ENCODE measurements at places on chromosomes 2 and 18.
A peak's percentile ranks its signal among the peaks of the same experiment; 100 is the strongest.

GRCh38 chr2:162316590-162316989 is 1.9 kb downstream of the IFIH1 start:
- no peak for DNase-seq

DNA sequence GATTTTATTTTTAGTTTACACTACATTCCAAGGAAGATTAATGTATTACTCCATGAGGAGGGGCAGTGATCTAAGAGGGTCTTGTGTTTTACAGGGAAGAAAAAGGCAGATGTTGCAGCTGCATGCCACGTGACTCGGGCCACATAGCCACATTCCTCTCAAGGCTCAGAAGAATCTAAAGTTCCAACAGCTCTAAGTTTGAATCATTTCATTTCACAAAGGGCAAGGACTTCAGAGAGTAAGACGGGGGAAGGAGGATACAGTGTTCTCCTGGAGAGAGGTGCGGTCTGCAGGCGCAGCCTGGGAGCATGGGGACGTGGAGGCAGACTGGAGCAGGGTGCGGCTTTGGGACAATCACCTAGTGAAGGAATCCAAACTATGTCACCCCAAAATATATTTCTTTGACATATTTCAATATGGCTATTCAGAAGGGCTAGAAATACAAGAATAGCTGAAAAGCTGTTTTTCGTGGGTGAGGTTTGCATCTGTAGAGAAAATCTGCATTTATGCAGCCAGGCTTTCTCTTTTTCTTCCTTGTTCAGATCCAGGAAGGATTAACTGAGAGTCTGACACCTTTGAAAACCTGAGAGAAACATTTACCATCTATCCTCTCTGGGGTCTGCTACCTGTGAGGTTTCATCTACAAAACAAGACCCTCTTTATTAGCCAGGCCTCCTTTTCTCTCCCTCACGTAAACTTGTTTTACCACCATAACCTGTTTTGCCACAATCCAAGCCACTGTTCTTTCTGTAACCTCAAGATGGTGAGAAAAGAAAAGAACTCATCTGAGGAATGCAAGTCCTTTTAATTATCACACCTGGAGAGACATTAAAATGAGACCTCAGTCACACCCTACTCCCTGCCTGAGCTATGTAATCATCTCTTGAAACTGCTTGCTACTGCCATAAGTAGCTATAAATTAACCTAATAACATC is 165.1 kb upstream of the NDUFV2 start:
- peak; percentile 62 for DNase-seq

DNA sequence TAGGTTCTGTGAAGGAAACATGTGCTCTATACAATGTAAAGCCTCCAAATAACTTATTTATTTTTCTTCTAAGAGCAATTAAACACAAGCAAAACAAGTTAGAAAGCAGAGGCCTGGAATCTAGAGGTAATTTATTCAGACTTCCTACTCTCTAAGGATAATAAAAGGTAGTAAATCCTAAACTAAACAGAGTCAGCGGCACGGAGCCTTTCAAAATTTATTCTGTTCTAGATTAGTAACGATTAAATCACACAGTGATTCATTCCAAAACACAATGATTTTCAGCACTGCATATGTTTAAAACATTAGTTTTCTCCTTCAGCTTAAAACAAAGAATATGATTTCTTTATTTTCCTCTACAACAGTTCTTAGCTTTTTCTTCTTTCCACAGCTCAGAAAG is 160.9 kb downstream of the FBXO15 start:
- peak; percentile 3 for DNase-seq

DNA sequence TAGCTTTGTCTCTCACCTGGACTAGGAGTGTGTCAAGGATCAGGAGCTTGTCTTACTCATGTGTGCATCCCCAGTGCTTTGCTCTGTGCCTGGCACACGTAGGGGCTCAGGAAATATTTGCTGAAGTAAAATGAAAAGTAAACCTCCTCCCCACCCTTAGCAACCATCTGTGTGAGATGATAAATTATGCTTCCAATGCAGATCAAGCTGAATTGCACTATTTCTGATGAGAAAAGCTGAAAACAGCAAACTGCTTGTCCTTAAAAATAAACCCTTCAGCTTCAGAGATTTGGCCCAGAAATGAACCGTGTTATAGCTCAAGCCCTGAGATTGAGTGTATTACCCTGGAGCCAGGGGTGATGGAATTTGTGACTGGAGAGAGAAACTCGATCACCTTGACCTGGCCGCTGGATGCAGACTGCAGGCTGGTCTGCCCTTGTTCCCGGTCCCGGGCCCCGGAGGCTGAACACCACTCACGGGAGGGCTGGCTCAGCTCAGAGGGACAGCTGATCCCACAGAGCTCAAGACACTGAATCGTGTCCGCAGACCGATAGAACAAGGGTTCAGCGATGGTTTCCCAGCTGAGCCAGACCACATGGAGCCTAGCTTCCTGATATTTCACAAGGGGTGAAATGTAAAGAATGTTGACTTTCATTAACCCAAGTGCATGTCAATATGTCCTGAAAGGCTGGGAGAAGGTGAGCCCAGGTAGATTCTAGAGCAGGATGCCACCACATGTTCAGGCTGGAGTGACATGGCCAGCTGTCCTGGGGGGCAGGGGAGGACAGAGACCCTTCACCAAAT is 50.5 kb downstream of the DDX1 start:
- DNase-seq, result no peak

- DNase-seq, result peak; percentile 99
These were observed 284.5 kb downstream of the PRKCE start for GRCh38 chr2:45935791-45936622.

- no peak for DNase-seq
These were observed 62.5 kb upstream of the ACAA2 start for GRCh38 chr18:49875783-49876182.

GRCh38 chr2:88671786-88672427 is 19.6 kb upstream of the RPIA start:
- DNase-seq, result peak; percentile 64

GRCh38 chr2:198055716-198056115 is 251.3 kb downstream of the PLCL1 start:
- no peak for DNase-seq

GRCh38 chr2:122421775-122422174 is 666.3 kb downstream of the TSN start:
- no peak for DNase-seq

GRCh38 chr2:85085563-85085962 is 47.6 kb upstream of the TCF7L1 start:
- no peak for DNase-seq

- peak; percentile 75 for DNase-seq
These were observed 24.2 kb downstream of the PLCL1 start for GRCh38 chr2:197828464-197829135.

DNA sequence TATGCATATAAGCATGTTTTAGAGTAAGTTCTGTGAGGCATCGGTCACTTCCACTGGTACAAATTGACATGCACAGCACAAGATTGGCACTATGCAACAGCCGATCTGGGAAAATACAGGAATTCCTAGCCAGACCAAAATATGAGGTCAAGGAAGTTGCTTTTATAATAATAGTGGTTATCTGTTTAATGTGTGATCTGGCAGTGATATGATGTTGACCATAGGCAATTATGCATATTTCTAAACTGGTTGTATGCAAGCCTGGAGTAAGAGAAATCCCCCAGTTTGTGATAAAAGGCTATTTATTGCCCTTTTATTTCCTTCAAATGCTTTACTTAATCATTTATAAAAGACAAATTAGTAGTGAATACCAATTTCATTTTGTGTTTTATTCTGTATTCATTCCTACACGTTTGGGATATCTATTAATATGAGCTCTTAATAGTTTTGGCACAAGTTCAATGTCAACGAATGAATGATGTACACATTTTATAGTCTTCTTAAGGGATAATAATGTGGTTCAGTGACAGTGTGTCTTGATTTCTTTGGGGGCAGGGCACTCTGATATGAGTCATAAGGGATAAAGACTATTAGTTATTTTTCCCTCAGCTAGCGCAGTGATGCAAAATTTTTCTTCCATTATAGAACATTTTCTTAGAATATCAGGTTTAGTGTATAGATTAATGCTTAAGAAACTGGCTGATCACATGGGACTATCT is 34.7 kb upstream of the ZEB2 start:
- DNase-seq, result no peak

- peak; percentile 1 for DNase-seq
These were observed 221.3 kb upstream of the RAB6C start for GRCh38 chr2:129757915-129758783.

DNA sequence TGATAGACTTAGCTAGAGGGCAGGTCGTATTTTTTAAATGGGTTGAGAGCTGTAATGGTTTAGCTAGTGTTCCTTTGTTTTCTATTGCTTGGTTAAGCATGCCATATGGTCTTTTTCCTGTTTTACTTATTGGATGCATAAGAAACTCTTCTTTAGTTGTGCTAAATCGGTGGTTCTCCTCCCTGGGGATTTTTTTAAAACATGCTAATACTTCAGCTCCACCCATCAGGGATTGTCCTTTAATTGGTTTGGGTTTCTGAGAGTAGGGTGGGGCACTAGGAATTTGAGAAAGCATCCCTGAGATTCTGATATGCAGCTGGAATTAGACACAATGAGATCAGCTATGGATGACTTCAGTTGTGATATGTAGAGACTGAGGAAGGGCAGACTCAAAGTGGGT is 497.2 kb downstream of the THSD7B start:
- no peak for DNase-seq

GRCh38 chr18:34650121-34650545 is 60.0 kb upstream of the DTNA start:
- peak; percentile 73 for DNase-seq

DNA sequence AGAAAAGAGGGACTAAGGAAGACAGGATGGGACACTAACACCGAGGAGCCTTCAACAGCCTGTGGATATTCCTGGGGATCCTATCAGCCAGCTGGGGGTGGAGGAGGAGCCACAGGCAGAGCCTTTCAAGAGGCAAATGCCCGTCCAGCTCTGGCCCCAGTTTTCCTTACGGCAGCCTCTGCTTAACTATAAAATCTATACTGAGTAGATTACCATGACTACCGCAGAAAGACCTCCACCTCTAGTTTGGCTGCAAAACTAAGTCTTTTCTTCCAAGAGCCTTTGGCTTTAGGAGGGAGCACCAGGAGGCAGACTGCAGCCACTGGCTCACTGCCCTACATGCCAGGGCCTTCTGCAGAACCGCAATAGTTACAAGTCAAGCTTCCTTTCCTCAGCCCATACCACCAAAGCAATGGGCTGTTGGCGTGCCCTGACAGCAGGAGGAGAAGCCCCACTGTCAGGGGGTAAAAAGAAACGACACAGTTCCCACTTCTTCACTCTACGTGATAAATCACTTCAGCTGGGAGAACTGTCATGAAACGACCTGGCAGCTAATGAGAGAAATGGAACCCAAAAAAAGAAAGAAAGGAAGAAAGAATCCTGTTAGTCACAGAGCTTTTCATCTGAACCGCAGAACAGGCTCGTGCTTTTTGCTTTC is 25.1 kb upstream of the CREB1 start:
- DNase-seq, result peak; percentile 91

GRCh38 chr2:177239053-177239452 is 25.5 kb downstream of the NFE2L2 start:
- no peak for DNase-seq

DNA sequence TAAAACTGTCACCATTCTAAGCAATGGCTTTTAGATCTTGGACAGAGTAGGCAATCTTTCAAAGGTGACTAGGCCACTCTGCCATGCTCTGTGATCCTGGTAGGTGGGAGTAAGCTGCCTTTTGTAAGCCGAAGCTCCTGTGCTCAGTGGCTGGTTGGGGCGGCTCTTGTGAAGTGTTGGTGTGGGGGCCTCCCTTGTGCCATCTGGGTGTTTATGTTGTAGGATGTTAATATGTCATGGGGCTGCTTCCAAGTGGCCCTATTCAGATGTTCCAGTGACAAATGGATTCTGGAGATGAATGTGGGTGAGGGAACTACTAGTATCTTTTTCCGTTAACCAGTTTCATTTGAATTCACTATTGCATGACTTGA is 116.8 kb upstream of the SPRED2 start:
- no peak for DNase-seq

- peak; percentile 37 for DNase-seq
These were observed 1242.4 kb upstream of the ACVR2A start for GRCh38 chr2:146602383-146602782.

DNA sequence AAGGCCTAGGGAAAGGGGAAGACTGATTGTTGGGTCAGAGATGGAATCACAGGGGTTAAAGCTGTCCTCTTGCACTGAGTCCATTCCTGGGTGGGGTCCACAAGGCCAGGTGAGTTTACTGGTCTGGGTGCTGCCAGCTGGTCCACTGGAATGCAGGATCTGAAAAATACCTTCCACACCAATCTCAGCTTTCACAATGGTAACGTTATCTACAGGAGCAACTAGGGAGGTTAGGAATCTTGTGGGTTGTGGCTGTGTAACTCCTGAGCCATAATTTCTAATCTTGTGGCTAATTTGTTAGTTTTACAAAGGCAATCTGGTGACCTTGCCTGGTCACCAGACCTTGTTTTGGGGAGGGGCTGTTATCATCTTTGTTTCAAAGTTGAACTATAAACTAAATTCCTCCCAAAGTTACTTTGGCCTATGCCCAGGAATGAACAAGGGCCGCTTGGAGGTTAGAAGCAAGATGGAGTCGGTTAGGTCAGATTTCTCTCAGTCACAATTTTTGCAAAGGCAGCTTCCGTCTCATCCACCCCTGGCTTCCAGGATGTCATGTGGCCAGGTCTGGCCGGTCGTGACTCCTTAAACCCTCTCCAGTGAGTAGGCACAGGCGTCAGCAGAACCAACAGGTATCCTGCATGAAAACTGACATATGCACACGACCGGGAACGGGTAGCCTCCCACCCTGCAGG is 123.3 kb upstream of the SH3BP4 start:
- DNase-seq, result no peak
